Nucleus accumbens (tissue), 56 donors: ENCODE measurements at places on chromosomes 11 and 22.

- DNase-seq: no peak
Observed at GRCh38 chr11:112354364-112354763, 93.7 kb upstream of the PLET1 start.

DNA sequence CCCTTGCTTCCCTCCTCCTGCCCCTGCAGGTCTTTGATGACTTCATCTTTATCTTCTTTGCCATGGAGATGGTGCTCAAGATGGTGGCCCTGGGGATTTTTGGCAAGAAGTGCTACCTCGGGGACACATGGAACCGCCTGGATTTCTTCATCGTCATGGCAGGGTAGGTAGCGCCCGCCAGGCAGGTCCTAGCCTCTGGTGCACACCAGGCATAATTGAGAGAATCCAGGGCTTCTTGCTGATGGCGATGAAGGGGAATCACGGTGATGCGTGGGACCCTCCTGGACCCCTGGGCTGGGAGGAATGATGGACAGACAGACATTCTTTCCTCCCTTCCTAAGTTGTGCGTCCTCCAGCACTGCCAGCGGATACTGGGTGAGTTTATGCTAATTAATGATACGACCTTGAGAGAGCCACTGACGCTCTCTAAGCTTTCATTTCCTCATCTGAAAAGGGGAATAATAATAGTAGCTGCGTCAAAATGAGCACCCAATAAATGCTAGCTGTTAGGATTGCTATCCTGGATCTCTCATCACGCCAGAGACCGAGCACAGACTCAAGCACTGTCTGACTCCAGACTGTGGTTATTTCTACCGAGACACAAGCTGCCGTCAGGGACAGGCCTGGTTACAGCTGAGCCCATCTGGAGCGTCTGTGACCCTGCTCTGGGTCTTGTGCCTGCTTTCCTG, 30.1 kb downstream of the CACNA1I start:
- DNase-seq: no peak

GRCh38 chr11:133525976-133526375, 6.3 kb downstream of the OPCML start:
- no peak for DNase-seq

DNA sequence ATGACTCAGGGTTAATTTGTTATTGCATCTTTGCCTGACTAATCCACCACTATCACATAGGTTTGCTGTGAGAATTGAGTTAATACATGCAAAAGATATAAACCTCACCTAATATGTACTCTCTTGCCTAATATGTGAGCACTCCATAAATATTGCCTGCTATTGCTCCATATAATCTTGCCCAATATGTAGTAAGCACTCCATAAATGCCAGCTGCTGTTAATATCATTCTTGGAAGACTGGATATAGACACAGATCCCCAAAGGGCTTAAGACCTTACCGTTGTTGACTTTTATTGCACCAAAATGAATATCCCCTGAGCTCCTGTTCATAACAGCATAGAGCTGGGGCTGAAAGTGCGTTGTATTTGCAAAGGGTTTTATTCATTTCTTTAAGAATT, 27.0 kb upstream of the LRRC55 start:
- DNase-seq: no peak

DNA sequence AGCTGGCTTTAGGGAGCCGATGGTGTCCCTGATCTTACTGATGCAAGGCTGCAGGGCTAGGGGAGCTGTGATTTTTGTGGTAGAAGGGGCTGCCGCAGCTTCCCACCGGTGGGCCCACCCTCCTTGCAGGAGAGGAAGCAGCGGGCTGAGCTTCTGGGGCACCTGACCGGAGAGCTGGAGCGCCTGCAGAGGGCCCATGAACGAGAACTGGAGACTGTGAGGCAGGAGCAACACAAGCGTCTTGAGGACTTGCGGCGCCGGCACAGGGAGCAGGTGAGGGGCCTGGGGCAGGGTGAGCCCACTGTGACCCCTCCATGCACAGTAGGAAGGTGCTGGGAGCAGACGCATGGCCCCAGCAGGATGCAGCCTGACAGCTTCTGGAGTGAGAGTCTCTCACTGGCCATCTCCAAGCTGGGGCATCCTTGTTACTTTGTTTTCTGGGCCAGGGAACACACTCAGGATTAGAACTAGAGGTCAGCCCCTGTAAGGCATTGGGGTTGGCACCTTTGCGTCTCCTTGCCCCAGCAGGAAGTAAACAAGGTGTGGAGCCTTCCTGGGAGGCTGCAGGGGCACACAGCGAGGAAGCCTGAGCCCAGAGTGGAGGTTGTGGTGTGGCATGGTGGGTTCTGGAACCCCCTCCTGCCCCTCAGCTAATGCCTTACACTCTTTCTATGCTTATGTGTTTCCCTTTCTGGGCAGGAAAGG, 66.7 kb downstream of the CEP164 start:
- no peak for DNase-seq

GRCh38 chr22:40716116-40716515, 36.8 kb downstream of the MCHR1 start:
- no peak for DNase-seq
